NCI-H1105 (cell line): ENCODE measurements at places on chromosomes 1 and 21.

GRCh38 chr1:168531615-168532345 lies 12.0 kb downstream of the XCL2 start:
- no peak for DNase-seq

DNA sequence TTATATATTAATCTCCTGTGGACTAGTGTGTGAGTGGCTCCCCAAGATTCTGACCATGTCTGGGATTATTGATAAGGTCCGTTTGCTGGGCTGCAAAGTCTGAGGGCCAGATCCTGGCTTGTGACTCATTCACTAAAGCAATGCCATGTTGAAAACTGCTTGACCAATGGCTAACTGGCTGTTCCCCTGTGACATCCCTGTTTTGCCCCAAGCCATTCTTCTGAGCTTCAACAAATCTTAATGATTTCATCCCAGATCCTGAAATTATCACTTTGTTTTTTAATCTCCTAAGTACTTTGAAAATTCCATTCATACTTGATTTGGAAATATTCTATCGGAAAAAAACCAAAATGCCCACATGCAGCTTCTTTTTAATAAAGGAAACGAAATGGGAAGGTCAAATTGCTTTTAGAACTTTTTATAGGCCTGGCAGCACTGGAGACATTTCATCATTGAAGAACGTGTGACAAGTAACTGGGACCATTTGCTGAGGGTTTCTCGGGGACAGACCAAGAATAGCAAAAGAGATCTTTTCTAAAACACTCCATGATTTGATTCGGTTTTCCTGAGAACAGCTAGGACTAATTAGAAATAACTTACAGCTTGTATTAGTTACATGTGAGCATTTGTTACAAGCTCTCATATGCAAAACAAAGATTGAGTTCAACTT lies 121.3 kb downstream of the TGFB2 start:
- DNase-seq: no peak

DNA sequence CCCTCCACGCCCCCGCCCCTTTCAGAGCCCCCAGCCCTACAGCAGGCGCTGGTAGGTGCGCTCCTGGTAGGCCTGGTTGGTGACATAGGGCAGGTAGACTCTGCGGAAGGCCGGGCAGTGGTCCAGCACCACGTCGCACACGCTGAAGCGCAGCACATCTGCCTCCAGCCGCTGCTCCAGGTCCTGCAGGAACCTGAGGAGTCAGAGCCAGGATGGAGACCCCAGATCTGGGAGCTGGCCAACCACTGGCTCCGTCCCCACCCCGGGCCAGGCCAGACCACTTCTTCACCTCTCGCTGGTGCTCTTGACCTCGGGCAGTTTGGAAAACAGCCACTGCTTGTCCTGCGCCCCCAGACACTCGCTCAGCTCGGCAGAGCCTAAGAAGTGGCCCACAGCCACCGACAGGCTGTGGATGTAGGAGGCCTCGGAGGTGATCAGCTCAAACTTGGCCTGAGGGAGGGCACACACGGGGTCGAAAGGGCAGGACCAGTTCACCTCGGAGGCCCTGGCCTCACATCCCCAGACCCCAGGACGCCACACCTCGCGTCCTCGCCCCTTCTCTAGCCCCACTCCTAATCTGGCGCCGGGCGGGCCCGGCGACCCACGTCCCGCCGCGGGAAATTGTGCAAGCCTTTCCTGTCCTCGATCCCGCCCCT lies 6.4 kb downstream of the ARHGEF19 start:
- no peak for DNase-seq

DNA sequence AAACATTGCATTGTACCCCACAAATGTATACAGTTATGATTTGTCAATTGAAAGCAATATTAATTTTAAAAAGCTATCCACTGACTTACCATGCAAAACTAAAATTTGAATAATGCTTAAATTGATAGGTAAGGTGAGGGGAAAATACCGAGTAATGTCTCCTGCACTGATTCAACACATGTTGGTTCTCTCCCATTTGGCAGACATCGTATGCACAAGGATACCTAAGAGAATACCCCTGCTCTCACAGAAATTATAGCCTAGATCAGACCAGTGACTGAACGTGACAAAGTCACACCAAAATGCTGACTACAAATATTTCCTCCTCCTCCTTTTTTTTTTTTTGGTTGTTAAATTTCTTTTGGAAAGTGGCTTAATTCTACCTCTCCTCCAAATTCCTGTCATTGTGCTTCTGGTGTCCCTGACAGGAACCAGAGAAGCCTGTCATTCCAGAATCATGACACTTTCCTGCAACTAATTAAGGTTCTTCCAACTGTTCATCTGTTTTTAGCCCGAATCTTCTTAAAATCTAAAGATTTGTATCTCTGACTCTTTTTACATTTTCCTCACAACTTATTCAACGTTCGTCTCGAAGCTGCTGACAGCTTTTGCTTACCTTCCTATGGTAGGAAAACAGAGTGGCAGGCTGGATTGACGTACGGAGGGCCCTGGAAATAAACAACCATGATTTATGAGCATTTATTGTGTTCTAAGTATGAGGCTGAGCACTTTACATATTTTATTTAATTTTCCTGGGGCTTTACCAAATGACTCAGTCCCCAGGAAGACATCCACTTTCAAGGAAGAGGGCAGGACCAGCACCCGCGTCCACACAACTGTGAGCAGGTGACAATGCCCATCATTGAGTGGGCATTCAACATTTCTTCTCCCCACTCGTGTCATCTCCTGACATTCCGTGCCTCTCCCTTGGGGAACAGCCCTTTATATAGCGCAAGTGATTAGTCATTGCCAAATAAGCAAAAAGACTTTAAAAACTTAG lies 57.9 kb upstream of the KCNE2 start:
- DNase-seq: no peak

DNA sequence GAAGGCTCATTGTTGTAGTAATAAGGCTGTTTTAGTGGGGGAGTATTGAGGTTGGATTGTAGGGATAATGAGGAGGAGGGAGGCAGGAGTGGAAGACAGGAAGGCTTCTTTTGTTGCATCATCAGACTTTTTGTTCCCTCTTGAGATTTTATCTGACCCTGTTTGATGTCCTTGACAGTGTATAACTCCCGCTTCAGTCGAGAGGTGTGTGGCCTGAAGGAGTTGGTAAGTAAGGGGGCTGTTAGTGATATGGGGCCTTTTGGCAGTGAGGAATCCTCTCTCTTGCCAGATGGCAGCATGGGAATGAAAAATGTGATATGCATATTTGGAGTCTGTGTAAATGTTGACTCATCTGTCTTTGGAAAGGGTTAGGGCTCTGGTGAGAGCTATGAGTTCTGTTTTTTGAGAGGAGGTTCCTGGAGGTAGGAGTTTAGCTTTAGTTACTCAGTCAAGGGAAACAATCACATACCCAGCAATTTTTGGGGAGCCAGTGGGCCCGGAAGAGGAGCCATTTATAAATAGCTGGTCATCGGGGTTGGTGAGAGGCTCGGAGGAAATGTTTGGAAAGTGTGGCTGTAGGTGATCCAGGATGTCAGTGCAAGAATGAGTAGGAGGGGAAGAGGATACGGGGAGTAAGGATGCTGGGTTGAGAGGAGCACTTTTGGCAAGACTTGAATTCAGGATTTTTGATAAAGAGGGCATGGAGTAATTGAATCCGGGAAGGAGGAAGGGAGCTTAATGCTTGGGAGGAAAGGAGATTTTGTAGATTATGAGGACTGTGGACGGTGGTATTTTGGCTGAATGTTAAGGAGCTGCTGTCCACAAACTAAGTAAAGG lies 136.7 kb upstream of the ETV3 start:
- no peak for DNase-seq

- DNase-seq: peak; percentile 38
Observed at GRCh38 chr1:230375780-230376179, 50.4 kb downstream of the PGBD5 start.

GRCh38 chr1:51230501-51231078 lies 5.5 kb upstream of the RNF11 start:
- DNase-seq: no peak

- no peak for DNase-seq
Observed at GRCh38 chr1:11531314-11531870, 52.4 kb downstream of the DISP3 start.

DNA sequence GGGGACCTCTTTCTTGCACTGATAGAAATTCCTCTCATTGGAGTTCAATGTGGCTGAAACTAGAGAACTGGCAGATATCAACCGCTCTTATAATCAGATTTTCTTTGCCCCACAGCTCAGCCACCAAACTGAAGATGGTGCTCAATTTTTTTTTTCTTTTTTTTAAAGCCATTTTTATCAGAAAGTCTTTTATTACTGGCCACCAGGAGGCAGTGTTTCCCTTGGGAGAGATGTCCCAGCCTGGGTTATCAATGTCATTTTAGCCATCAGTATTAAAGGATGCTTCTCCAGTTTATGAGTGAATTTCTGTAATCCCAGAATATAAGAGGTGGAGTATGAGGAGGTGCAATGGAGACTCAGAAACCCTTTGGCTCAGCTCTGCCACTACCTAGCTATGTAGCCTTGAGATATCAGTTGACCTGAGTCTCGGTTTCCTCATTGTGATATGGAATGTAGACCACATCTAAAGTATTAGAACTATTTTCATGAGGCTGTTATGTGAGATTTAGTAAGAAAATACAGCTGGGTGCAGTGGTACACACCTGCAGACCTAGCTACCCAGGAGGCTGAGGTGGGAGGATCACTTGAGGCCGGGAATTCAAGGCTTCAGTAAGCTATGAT lies 27.6 kb downstream of the CD244 start:
- peak; percentile 51 for DNase-seq

DNA sequence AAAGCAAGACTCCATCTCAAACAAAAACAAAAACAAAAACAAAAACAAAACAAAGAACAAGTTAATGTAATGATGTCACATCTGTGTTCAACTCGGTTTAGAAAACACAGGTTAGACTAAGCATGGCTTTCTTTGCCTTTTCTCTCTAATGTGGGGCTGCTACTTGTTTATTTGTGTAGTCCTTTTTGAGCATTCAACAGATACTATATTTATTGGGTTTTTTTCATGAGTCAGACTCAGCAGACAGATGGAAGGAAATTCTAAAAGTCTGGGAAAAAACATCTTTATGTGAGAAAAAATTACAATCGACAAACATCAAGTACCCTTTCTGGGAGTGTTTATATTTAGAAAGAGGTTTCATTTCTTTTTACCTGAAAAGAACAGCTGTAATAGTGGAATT lies 22.3 kb upstream of the OTUD3 start:
- DNase-seq: no peak

DNA sequence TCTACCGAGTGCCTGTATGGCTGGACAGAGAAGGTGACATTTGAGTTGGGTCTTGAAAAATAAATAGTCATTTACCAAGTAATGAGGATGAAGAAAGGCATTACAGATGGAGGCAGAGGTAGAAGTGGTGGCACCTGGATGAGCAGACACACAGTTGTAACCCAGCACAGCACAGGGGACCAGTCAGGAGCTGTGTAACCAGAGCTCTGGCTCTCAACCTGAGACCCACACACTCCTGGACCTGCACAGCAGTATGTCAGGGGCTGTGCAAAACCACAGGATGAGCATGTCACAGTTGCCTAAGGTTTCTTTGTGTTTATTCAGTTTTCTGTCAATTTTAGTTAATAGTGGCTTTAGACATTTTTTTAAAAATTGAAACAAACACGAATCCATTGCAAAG lies 11.3 kb upstream of the MCOLN3 start:
- no peak for DNase-seq

GRCh38 chr1:234599617-234600417 lies 10.2 kb downstream of the IRF2BP2 start:
- peak; percentile 51 for DNase-seq

DNA sequence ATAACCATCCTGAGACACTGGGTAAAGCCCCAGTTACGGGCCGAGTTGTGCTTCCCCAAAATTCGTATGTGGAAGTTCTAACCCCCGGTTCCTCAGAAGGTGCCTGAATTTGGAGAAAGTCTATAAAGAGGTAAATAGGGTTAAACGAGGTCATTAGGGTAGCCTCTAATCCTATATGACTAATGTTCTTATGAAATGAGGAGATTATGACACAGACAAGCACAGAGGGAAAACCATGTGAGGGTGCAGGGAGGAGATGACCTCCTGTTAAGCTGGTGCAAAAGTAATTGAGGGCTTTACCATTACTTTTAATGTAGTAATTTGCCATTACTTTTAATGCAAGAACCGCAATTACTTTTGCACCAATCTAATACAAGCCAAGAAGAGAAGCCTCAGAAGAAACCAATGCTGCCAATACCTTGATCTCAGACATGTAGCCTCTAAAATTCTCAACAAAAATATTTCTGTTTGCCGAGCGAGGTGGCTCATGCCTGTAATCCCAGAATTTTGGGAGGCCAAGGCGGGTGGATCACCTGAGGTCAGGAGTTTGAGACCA lies 260.8 kb downstream of the GPATCH2 start:
- no peak for DNase-seq

DNA sequence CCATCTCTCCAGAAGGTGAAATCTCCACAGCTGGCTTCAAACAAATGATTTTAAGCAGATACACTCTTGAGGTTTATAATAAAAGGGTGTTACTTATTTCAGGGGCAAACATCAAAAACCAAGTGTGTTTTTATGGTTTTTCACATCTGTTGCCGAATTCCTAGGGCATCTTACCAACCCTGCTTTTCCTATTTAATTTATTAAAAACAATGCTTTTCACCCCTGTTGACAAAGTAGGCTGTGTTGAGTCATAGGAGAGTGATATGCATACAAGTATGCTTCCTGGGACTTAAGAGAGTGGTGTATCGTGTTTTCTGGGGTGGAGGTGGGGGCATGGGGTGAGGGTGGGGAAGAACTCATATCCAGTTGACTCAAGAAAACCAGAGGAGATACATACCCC lies 29.3 kb upstream of the IL20 start:
- DNase-seq: no peak

- DNase-seq: no peak
Observed at GRCh38 chr1:203028067-203028783, 1.9 kb downstream of the PPFIA4 start.

DNA sequence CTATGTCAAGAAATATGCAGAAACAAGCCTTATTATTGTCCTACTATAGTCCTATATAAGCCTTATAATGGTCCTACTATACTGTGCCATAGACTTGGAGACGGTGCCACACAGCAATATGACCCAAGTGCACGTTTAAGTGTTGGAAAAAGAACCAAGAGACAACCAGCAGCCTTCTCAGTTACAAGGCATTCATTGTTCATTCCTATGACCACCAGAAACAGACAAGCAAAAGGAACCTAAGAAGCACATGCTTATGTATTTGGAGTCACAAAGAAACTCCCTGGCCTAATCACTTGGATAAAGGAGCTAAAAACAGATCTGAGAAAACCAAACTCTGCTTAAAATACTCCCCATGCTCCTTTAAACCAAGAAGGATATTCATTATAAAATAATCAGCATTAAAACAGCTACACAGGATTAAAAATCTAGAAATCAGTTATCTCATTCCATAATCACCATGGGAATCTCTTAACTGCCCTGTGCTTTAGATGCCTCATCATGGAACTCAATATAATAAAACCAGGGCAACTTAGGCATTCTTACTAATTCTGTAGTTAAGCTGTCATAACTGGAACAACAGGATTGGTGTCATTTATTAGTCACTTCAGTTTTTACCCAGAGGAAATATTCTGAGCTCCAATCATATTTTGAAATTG lies 7.0 kb downstream of the COLGALT2 start:
- DNase-seq: no peak

GRCh38 chr1:160633330-160633903 lies 13.4 kb downstream of the SLAMF1 start:
- DNase-seq: no peak

- DNase-seq: no peak
Observed at GRCh38 chr1:203041351-203041932, 15.2 kb downstream of the PPFIA4 start.

GRCh38 chr1:32246888-32247273 lies at the start of gene FAM167B:
Gene FAM167B, plus strand, starts transcription at chr1:32247222. Its CDS starts 200 bp downstream, at chr1:32247422.
- no peak for DNase-seq

- DNase-seq: no peak
Observed at GRCh38 chr1:66723985-66724384, 28.3 kb upstream of the DYNLT5 start.
